ENCODE measurements at places on chromosomes 2 and 18. TPM values are rescaled to one million over a fixed set of nuclear protein-coding genes. Genes with fewer than 3 reads are reported as not detected.

Gene HAT1
- polyA plus RNA-seq: 57.7 TPM

Gene IL36B
- polyA plus RNA-seq: not detected

Gene NFATC1
- polyA plus RNA-seq: 2.0 TPM

Gene C2orf80
- not detected for polyA plus RNA-seq

Gene NMUR1
- 0.02 TPM for polyA plus RNA-seq

Gene KIAA2012
- polyA plus RNA-seq: 0.09 TPM

Gene GCKR
- 0.35 TPM for polyA plus RNA-seq

Gene CFC1
- polyA plus RNA-seq: not detected

GRCh38 chr2:134457765-134458472 lies 204.0 kb downstream of the MGAT5 start:
- no peak for DNase-seq

- DNase-seq: peak; percentile 92
Measured at GRCh38 chr2:209933499-209934483, 68.6 kb upstream of the RPE start.

DNA sequence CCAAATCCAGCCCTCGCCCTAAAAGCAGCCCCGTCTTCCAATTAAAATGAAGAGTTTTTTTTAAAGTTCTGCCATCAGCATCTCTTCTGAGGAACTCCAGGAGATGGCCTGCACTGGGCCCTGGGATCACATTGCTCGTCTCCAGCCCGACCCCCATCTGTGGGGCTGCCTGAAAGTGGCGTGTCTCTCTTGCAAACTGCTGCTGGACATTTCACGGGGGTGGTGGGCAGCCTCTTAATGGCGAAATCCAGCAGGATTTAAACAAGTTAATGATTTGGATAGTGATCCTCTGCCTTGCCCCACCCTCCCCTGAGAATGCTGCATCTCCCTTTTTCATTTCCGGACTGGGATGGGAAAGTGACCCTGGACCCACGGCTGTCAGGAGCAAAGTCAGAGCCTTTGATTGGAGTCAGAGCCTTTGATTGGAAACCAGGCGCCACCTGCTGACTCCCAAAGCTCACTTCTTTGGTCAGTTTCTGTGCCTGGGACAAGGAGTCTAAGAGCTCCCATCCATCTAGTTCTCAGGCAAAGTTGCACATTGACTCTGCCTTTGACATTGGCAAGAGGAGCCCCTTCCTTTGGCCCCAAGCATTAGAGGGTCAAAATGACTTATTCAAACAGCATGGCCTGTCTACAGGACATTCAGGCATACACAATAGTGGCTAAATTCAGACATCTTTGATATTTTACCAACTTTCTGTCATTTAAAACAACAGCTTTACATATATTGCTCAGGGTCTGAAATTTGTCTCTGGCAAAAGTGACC lies 155.2 kb downstream of the SH3BP4 start:
- DNase-seq: peak; percentile 83

GRCh38 chr2:107334306-107334705 lies 448.3 kb upstream of the ST6GAL2 start:
- peak; percentile 40 for DNase-seq

DNA sequence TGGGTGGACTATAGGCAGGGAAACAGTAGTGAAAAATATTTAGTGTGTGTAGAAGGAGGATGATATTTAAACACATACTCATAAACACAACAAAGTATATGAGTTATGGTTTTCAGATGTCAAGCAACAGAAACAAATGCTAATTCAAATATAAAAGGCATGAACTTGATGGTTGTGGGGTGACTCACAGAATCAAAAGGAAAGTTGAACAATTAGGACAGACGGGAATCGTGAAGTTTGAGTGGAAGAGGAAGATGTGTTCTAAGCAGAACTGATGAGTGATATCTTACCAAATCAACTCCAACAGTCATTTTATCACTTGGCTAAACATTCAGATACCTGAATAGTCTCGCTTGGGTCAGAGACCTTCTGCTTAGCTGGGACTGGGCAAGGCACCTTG lies 53.6 kb upstream of the ITGA6 start:
- DNase-seq: peak; percentile 28

- DNase-seq: no peak
Measured at GRCh38 chr2:45004562-45005191, 4.6 kb downstream of the SIX2 start.

- DNase-seq: peak; percentile 76
Measured at GRCh38 chr2:71884303-71885042, 263.2 kb downstream of the CYP26B1 start.

DNA sequence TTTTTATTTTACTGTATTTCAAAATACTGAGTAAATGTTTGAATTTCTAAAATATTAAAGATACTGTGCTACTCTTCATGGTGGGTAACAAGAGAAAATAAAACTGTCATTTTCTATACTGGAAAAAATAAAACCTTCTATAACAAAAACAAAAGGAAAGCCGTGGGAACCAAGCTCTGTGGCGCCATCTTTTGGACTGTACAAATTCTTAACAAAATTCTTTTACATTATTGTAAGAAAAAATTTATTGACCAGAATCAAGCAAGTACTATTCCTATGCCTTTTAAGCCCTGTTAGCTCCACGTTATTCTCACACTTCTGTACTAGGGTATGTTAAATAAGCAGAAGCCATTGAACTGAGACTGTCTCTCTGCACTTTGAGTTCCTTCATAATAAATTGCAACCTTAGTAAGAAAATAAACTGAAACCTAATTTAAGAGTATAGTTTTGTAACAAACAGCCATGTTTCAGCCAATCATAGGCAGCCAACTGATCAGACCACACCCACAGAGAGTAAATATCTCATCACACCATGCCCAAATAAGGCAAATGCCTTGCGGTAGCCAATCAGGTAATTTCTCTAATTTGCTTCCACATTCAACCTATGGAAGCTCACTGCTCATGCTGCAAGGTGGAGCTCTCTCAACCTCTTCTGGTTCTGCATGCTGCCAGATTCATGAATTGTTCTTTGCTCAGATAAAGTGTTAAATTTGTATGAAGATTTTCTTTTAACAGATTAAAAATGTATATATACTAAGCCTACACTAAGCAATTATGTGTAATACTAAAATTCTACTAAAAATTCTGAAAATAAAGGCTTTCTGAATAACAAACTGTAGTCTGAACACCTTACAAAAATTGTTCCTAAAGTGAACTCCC lies 42.2 kb downstream of the HIBCH start:
- DNase-seq: peak; percentile 65

GRCh38 chr2:110877031-110877827 lies 144.9 kb downstream of the ACOXL start:
- no peak for DNase-seq

GRCh38 chr2:134207589-134208209 lies 46.2 kb upstream of the MGAT5 start:
- peak; percentile 61 for DNase-seq

DNA sequence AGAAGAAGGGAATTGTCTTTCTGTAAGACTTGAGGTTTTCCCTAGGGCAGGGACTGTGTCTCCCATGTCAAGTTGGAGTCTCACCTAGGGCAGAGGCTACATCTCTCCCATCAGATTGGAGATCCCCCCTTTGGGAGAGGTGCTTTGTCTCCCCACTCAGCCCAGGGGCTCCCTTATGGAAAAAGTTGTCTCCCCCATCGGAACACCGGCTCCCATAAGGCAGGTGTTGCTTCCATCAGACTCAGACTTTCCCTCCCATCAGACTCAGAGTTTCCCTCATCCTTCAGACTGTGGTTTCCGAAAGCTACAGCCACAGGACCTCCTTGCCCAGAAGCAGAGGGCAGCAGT lies 5.8 kb downstream of the ANKRD53 start:
- no peak for DNase-seq

- DNase-seq: no peak
Measured at GRCh38 chr2:20430461-20431300, 16.2 kb upstream of the RHOB start.

DNA sequence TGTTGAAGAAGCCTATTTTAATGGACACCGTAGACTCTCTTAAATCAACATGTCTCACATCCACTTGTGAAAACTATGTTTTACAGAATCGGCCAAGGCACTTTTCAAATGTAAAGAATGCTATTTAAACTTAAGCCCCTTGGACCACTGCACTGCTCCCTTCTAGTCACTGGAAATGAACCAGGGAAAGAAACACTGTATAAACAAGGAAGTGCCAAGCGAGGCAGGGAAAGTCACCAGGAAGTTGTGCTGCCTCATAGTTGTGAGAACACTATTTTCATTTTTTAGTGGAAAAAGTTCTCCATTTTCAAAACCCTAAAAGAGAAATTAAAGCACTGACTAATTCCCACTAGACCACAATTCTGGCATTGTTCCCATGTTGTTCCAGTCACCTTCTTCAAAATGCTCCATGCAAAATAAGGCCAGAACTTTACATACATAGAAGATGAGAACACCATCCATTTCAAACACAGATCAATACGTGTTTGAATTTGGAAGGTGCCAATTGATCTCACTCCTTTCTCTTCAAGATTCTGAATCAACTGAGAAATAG lies 13.5 kb downstream of the CCDC141 start:
- peak; percentile 18 for DNase-seq

DNA sequence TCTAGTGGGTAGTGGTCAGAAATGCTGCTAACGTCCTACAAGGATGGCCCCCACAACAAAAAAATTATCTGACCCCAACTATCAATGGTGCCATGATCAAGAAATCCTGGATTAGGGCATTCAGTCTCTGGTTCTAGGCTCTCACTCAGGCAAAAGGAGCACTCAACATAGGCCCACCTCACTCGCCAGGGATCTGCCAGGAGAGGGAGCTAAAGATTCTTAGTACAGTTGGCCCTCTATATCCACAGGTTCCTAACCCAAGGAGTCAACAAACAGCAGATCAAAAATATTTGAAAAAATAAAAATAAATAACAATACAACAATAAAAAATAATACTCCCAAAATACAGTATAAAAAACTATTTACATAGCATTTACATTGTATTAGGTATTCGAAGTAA lies 10.0 kb downstream of the SLC4A5 start:
- DNase-seq: peak; percentile 17

- peak; percentile 49 for DNase-seq
Measured at GRCh38 chr18:36314098-36314497, 16.6 kb downstream of the FHOD3 start.

Measured in fibroblast of lung (primary cell).